ENCODE measurements at places on chromosomes 2 and 18.
A peak's percentile ranks its signal among the peaks of the same experiment; 100 is the strongest.

DNA sequence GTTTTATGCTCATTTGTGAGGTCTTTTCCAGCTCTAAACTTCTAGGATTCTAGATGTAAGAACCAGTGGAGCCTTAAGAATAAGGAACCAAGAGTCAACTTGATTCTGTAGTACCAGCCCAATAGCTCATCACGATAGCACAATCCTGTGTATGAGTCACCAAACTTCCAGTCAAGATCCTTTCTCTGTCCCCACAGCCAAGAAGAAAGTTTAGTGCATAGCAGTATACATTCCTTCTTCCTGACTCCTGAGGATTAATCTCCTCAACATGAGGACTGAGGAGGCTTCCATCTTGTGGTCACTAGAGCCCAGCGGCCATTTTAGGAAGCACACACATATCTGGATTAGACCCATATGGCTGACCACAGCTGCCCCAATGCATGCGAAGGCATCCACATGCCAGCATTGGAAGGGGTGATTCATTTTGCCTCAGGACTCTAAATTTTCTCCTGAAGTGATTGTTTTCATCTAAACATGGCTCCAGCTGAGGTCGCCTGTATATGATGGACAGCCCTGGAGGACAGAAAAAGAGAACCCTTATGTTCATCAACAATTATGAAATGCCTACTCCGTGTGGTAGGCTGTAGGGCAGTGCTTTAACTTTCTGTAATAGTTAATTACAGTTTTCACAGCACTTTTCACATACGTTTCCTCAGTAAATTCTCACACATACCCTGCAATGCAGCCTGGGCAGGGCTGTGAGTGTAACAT, 53.5 kb downstream of the RASGRP3 start:
- peak; percentile 99 for DNase-seq

DNA sequence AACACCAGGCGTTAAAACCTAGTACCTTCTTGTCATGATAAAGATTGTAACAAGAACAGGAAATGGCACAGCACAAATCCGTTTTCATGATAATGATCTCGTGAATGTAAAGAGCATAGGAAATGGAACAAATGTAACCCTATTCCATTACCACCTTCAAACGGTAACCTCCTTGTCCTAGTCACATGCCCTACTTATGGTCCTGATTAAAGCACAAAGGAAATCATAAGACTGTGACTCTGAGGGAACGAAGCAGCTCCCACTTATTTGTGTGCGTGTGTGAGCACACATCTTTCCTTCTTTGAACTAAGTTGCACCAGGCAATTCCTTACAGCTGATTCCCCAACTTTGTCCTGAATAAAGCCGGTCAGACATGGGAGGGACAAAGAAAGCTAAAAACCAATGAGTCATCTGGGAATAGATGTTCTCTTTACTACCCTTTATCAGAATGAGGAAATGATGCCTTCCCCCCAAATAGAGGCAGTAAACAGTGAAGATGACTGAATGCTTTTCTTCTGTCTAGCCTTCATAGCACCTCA, 192.6 kb downstream of the IKZF2 start:
- peak; percentile 71 for DNase-seq

DNA sequence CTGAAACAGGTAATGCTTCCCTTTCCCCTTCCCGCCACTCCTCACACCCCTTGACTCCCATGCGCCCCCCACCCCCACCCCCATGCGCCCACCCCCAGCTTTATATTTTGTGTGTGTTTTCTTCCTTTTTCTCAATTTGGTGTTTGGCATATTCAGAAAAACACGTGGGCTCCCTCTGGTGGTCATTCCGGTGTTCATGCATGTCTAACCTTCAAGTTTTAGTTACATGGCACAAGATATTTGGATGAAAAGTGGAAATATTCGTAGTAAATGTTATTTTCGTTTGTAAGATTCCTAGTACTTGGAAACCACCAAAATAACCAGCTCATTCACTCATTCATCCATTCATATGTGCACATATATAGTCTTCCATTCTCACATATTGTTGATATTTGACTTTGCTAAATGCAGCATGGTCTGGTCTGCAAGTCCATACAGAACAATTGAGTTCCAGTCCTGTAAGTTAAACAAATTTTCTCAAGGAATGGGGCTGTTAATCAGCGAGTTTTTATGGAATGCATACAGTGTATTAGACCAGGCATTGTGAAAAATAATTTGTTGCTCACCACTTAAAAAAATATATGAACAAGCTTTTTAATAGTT, 143.6 kb upstream of the MAP3K20 start:
- peak; percentile 72 for DNase-seq

DNA sequence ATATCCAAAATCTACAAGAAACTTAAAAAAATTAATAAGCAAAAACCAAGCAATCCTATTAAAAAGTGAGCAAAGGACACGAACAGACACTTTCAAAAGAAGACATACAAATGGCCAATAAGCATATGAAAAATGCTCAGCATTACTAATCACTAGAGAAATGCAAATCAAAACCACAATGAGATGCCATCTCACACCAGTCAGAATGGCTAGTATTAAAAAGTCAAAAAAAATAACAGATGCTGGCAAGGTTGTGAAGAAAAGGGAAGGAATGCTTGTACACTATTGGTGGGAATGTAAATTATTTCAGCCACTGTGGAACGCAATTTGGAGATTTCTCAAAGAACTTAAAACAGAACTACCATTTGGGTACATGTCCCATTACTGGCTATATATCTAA, 128.8 kb upstream of the SESTD1 start:
- peak; percentile 63 for DNase-seq

GRCh38 chr2:159882130-159882745, 84.2 kb upstream of the CD302 start:
- no peak for DNase-seq

DNA sequence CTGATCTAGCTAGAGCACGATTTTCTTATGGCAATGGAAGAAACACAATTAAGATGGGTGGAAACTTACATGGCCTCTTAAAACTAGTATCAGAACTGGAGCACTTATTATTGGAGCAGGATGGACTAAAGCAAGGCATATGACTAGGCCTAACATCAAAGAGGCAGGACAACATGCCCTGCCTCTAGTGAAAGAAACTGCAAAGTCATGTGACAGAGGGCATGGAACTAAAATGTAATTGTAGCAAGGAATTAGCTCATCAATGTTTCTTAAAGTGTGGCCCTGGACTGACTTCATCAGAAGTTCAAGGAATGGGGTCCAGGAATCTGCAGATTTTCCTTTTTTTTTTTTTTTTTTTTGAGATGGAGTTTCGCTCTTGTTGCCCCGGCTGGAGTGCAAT, 5.3 kb upstream of the EIF2AK3 start:
- no peak for DNase-seq

GRCh38 chr2:96523659-96524481, 12.7 kb upstream of the ARID5A start:
- DNase-seq: peak; percentile 91

- DNase-seq: no peak
These were observed 26.3 kb downstream of the TMEM163 start for GRCh38 chr2:134692499-134692898.

GRCh38 chr2:240586919-240587800, 626 bp downstream of the CAPN10 start:
- DNase-seq: peak; percentile 26

DNA sequence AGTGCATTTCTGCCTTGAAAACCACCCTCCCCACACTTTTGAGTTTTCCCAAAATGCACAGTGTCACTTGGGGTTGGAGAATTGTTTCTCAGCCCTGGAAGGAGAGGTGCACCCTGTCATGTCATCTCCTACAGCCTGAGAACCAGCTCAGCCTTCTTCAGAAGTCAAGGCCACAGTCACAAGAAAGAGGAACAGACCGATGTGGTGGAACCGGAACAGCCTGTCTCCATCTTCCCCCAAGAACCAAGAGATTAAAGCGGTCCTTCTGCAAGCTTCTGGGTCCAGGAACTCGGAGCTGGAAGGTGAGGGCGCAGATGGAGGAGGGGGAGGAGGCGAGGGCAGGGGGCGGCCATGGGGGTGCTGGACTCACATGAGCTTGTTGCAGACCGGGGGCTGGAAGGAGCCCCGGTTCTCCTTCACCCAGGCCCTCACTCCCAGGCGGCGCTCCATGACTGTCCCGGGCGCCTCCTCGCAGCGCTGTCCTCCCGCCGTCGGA, 248 bp downstream of the HAAO start:
- DNase-seq: no peak

- peak; percentile 11 for DNase-seq
These were observed 1263.4 kb downstream of the DSC3 start for GRCh38 chr18:29779096-29779495.

DNA sequence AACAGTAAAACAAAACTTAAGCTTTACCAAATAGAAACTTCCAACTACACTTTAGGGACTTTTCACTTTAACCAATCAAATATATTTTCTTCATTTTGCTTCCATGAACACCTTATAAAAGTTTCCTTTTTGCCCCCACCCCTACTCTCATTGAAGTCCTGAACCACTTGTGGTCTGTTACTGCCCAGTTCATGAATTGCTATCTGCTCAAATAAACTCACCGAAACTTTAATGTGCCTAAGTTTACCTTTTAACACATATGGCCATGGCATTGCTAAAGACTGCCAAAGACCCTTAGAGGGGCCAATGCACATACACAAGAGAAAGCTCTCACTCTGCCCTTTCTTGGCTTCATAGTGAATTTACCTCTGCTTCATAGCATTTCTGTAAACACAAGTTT, 195.3 kb downstream of the RND3 start:
- no peak for DNase-seq

DNA sequence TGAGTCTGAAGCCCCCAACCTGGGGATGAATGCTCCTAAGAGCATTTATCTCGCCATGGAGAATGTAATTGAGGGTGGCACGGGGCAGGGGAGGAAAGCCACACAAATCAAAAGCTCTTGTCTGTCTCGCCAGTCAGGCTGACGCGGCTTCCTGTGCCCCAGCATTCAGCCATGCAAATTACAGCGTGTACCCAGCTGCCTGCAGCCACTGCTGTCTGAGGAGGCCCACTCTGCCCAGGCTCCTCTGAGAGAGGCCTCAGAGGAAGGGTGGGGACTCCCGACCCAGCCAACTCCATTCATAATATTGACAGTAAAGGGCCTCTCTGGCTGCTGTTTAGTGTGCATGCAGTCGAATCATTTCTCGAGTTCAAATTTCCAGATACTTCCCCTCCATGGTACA, 22.0 kb downstream of the SMAD7 start:
- peak; percentile 67 for DNase-seq

DNA sequence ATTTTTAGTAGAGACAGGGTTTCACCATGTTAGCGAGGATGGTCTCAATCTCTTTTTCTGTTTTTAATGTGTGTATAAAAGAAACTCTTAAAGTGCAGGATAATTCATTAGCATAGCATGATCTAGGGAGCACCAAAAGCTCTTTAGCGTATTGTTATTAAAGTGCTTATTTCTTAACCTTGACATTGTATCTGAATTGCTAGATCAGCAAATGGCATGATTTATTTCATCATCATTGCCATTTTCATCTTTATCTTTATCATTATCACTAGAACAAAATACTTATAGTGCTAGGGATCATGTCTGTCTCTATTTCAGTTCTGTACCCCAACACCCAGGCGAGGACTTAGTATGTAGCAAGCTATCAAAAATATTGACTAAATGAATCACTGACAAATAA, 393.8 kb upstream of the HNMT start:
- DNase-seq: no peak

- no peak for DNase-seq
These were observed 32.5 kb downstream of the SNED1 start for GRCh38 chr2:241030883-241031282.

DNA sequence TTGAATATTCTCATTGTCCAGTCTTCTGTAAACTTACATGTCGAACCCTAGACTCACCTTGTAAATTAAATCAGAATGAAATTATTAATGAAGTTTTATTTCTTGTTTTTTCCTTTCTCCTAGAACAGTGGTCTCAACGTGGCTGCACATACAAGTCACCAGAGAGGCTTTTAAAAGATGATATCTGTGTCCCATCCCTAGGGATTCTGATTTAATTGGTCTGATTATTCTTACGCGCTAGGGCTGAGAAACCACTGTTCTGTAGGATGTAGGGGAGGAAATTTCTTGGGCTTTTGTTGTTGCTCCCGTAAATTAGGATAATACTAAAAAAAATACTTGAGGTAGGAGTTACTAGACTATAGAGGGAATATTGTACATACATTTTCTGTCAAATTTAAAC, 32.1 kb downstream of the PPM1B start:
- DNase-seq: no peak

DNA sequence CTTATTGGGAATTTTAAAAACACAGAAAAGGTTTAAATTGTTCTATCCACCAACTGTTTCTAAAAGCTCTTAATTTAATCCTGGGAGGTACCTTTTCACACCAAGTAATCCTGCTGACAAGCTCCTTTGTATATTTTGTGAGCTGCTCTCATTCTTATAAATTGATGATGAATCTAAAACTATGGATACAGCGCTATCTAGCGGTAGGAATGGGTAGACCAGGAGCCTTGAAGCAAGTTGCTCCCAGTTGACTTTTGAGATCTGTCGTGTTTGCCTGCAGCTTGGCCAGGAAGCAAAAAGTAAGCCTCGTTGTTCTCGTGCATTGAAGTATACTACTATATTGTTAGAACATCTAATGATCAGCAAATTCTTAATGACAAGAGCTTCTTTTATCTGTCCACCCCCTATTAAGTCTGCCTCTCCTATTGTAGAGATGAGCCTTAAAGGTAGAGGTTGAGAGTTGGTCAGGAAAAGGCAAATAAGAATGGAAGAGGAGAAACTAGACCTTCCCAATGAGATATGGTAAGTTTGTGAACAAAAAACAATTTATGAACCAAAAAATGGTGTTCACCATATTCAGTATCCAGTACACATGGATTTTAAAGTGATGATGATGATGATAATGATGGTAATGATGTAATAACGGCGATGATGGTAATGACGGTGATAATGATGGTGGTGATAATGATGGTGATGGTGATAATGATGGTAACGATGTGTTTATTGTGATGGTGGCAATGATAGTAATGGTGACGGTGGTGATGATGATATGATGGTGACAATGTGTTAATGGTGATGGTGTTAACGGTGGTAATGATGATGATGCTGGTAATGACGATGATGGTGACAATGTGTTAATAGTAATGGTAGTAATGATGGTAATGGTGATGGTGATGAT, 212.1 kb upstream of the NCKAP5 start:
- peak; percentile 83 for DNase-seq

- peak; percentile 13 for DNase-seq
These were observed 77.1 kb upstream of the SLC39A10 start for GRCh38 chr2:195579776-195580555.

All from EH (cell line).